ENCODE measurements at places on chromosomes 7 and 10.

- DNase-seq = no peak
These were observed 651.0 kb upstream of the STEAP1 start for GRCh38 chr7:89503281-89503680.

DNA sequence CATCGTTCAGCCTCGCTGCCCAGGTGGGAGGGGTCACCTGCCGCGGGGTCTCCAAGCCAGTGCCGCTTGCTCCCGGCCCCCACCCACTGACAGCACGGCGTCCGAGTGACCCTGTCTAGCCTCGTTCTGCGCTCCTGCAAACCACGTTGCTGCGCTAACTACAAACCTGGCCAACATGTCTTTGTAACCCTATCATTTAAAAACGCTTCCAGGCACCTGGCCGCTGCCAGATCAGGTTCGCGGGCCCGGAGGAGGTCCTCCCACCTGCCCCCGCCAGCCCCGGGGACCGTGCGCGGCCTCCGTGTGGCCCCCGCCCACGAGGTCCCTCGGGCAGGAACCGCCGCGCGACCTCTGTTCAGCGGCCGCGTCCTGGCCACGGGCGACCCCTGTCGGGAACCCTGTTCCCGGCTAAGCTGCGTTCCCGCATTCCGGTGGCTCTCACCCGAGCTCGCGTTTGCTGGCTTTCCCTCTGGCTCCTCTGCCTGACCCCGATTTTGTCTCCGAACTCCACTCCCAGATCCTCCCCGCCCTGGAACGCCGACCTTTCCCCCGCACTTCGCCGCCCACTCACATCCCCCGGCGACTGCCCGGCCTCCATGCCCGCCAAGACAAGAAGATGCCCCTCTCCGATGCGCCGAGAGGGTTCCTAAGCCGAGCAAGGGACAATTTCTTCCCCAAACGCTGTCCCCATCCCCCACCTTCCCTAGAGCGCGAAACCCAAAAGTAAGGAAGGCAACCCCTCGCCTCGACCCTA, 2.4 kb downstream of the SFMBT2 start:
- DNase-seq = peak; percentile 23

DNA sequence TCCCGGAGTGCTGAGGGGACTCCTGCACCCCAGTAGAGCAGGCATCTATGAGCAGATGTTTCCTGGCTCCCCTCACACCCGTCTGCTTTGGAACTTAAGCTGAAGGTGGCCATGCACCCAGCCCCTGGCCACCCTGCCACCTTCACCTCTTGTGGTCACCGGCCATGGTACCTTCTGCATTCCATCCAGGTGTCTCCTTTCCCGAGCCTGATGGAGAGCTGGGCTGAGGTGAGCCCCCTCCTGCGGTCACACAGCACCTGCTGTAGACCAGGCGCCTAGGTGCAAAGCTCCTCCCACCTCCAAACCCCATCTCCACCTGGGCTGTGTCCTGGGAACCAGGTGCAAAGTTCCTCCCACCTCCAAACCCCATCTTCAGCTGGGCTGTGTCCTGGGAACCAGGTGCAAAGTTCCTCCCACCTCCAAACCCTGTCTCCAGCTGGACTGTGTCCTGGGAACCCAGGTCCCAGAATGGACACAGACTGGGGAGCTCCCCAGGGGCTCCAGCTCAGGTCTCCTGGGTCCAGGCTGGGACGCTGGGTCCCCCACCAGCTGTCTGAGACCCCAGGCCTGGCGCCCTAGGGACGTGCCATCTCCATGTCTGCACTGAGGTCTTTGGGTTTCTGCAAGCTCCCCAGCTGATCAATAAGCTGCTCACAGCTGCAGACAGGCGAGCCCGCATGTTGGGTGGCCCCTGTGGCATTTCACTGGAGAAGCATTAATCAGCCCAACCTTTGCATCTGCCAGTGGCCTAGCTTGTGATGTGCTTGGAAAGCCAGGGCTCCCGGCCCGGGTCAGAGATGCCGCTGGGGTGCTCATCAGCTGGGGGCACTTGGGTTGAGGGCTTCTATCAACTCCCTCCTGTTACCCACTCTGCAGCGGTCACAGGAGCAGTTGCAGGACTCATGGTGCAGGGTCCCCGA, 61.2 kb upstream of the INPP5A start:
- no peak for DNase-seq

GRCh38 chr10:67969875-67970274, 85.4 kb downstream of the SIRT1 start:
- DNase-seq = no peak

DNA sequence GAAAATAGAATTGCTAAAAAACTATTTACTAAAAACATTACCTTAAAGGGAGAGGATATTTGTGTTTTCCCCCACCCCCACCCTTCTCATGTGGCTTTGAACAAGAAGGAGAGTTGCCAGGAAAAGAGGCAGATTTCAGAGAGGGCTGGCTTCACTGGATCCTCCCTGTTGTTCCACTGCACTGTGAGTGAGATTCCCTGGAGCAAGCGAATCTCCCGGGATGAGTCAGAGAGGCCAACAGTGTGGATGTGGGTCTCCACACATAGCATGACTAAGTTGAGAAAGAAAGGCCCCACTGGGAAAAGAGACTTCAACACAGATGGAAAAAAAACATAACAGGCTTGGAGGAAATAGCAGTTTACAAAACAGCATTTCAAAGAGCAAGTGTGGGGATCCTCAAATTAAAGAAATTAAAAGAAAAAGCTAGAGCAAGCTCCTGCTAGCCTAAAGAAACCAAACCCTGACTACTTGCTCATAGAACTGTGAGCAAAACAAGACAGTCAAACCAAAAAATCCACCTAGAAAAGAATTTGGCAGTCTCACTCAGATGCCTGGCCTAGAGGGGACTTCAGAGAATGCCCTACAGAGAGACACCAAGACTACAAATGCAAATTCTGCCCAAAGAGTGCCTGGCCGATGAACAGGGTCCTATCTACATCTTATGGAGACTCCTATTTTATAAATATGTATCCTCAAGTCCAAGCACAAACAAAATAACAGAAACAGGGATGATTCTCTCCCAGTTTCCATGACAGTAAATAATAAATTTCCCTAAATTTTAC, 3.4 kb downstream of the CAV1 start:
- DNase-seq = no peak

DNA sequence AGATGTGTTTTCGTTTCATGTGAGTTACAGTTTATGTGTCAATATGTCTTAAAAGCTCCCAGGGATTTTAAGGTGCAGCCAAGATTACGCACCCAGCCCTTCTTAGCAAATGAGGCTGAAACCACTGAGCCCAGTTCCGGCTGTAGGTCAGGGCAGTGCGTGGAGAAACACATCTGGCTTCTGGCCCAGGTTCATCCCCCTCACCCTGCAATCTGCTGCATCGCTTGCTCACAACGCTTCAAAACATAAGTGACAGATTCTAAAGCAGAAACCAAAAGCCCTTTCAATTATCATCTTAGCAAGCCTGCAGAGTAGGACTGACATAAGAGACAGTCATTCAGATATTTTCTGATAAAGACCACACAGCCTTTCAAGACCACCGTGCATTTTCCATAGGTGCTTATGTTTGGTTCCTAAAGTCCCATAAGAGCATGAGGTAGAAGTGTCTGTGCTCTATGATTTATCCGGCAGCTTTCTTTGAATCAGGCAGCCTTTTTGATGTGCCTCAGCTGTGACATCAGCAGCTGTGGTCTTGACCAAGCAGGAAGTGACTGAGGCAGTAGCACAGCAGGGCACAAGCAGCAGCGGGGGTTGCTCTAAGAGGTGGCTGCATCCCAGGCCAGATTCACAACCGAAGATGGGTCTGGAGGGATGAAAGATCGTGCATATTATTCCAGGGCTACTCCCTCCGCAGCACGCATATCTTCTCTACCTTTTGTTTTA, 72.1 kb upstream of the LYZL2 start:
- peak; percentile 40 for DNase-seq

DNA sequence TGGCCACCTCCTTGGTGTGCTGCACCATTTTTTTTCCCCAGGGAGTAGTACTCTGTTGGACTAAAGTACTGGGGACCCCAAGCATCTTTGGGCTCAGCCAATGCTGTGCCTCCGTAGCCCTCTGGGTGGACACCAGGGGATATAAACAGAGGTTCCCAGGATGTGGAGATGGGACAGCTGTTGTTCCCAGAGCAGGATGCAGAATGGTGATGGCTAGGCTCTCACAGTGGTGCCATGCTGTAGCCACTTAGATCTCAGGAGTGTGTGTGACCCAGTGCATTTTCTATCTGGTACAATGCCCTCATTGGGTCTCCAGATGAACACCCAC, 50.9 kb upstream of the SCIN start:
- no peak for DNase-seq

DNA sequence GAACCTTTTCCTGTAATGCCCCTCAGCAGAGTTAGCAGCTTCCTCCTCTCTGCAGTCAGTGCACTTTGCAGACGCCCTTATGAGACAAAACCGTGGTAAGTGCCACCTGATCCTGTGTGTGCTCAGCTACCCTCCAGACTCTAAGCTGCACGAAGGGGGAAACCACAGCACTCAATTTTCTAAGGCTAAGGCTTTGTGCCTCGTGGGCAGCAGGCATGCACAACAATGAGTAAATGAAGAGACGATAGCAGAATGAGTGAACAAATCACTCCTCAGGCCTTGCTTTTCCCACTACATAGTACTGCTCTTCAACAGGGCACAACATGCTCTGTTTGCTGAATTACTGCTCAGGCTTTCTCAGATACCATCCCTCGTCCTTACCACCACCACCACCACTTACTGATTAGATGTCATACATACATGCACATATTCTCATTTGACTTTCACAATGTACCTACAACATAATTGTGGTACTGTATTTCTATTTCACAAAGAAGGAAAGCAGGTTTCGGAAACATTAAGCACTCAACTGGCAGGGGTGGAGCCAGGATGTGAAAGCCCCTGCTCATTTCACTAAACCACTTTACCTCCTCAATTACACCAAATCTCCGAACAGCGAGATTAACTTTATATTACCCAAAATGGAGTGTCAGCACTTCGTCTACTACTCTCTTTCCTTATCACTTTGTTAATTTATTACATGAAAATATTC, 85.4 kb downstream of the ICA1 start:
- DNase-seq = peak; percentile 32

GRCh38 chr7:33716581-33717477, 188.5 kb upstream of the BMPER start:
- DNase-seq = no peak

DNA sequence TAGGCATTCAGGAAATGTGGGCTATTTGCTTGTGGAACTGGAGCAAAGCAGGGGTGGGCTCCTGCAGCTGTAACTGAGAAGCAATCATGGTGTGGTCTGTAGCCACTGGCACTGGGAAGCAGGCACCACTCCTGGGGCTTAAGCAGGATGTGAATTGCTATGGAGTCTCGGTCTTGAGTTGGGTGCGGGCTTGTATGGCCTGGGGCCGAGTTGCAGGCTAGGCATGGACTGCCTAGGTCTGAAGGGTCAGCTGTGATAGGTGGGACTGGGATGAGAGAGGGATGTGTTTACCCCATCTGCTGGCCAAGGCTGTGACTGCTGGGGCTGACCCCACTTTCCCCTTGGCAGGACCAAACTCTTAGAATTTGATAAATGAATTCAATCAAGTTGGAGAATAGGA, 43.0 kb downstream of the ADCY1 start:
- DNase-seq = no peak

DNA sequence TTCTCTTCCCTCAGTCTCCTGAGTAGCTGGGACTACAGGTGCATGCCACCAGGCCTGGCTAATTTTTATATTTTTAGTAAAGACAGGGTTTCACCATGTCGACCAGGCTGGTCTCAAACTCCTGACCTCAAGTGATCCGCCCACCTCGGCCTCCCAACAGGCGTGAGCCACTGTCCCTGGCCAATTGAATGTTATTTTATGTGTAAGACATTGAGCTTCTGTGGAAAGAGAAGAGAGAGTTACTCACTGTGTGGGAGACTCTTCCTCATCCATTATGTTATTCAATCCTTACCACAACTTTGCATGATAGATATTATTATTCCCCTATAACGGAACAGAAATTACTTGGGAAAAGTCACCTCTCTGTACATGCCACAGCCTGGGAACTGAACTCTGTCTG, 32.6 kb upstream of the MXI1 start:
- DNase-seq = no peak

- DNase-seq = no peak
These were observed 2.9 kb downstream of the CELF2 start for GRCh38 chr10:11020548-11020942.

GRCh38 chr7:36100634-36101033, 52.4 kb upstream of the EEPD1 start:
- no peak for DNase-seq

DNA sequence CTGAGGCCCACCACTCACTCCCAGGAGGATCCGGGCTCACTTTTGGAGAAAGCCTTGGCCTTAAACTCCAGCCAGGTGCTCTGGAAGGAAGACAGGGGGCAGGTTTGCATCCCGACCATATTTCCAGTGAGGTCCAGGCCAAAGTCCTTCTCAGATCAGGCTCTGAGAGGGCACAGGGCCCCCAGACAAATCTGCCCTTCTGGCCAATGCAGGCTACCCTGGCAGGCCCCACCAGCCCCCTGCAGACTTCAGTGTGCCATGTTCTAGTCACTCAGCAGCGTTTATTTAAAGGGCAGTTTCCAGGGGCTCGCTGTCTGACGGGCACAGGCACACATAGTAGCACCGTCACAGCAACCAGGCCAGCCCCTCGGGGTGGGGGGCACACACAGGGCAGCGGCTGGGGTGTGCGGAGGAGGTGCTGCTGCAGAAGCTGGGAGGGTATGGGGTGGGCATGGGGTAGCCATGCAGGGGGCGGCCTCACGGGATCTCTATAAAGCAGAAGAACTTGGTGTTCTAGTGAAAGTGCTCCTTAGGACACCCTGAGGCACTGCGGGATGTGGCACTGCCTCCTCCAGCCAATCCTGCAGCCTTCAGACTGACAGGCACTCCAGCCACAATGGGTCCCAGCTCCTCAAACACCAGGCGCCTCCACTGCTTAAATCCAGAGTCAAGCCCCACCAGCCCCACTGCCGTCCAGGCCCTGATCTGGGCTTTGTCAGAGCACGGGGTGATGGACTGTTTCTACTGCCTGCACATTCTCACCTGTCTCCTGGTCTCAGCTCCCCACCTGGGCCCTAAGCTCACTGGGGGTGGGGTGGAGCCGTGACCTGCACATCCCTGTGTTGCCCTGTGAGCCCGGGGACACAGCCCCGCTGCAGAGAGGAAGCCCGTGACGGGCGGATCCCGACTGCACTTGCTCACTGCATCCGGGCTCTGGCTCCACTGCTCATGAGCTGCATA, 9.6 kb upstream of the PYROXD2 start:
- no peak for DNase-seq

DNA sequence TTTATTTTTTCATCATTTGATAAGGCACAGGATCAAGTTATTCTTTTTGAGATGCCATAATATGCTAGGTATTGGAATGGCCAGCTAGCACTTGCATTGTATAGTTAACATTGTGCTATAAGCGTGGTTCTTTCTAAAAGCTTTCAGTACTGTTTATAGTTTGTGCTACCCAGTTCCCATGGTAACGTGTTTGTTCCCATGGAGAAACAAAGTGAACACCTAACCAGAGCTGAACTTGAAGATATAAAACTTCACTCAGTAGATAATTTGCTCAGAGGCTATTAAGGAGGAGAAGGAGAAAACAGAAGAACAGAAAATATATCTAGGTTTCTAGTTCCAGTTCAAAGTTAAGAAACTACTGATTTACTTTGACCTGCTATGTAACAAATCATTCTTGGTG, 23.6 kb upstream of the ITGB8 start:
- no peak for DNase-seq

- no peak for DNase-seq
These were observed 80.6 kb downstream of the USP6NL start for GRCh38 chr10:11530806-11531205.

Measured in T-helper 9 cell (primary cell).